ENCODE measurements at places on chromosomes 7 and 10.

GRCh38 chr10:63722537-63722936, 201.3 kb downstream of the REEP3 start:
- no peak for DNase-seq

DNA sequence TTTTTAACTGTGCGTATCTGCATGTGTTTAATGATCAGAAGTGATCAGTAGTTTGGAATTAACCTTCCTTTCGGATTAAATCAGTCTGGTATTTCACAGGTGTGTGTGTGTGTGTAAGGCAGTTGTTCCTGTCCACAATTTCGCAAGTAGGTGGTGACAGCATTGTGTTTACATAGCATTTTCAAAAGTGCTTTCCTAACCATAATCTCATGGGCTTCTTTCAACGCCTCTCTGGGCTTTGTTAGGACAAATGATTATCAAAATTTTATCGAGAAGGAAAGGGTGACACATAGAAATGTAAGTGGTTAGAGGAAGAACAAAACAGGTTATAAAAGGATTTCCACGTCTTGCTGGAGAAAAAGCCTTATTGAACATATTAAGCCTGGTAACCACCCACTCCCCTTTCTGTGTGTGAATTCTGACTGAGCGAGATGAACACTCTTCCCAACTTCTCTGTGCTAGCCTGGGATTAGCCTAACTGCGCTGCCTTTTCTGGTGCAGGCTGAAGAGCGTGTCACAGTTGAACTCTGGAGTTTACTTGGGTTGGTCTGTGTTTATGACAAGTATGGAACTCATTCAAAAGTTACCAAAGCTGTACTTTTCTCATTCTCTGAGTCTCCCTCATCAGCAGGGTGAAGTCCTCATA, 292.3 kb upstream of the PITRM1 start:
- no peak for DNase-seq

DNA sequence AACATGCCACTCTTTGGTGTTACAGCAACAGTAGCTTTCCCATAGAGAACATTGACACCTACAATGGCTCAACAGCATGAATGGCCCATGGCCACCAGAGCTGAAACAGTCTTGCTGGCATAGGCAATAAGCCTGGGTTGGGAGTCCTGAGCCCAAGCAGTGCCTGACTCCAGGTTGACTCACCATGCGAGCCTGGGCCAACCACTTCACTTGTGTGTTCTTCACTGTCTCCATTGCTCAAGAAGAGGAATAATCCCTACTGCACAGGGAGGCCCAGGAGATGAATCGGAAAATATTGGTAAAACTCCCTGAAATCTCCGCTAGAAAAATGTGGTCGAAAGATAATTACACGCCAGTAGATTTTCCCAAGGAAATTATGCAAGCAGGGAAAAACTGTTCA, 89.2 kb upstream of the INHBA start:
- no peak for DNase-seq

DNA sequence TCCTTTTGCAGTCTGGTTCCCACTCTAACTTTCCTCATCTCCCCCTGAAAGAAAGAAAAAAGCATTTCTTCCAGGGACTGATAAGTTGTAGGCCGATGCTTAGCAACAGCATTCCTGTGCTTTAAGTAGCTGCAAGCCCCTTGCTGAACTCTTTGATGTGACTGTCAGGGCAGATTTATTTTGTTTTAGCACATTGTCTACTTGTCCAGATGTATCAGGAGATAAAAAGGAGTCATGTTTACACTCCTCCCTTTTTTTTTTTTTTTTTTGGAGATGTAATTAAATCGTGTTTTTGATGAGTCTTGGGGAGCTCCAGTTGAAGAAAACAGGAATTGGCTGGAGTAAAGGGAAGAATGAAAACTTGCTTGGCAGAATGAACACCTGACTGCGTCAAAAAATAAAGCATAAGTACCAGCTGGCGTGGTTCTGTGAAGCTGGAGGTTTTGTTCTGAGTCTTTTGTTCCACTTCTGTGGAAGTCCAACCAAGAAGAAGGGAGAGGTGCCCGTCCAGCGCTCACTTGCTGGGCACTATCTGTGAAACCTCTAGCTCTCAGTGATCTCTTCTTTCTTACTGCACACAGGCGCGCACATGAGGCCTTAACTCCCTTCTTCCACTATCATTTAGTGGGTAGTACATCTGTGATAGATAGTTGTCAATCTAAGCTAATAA, 871.7 kb downstream of the LRMDA start:
- DNase-seq: no peak

DNA sequence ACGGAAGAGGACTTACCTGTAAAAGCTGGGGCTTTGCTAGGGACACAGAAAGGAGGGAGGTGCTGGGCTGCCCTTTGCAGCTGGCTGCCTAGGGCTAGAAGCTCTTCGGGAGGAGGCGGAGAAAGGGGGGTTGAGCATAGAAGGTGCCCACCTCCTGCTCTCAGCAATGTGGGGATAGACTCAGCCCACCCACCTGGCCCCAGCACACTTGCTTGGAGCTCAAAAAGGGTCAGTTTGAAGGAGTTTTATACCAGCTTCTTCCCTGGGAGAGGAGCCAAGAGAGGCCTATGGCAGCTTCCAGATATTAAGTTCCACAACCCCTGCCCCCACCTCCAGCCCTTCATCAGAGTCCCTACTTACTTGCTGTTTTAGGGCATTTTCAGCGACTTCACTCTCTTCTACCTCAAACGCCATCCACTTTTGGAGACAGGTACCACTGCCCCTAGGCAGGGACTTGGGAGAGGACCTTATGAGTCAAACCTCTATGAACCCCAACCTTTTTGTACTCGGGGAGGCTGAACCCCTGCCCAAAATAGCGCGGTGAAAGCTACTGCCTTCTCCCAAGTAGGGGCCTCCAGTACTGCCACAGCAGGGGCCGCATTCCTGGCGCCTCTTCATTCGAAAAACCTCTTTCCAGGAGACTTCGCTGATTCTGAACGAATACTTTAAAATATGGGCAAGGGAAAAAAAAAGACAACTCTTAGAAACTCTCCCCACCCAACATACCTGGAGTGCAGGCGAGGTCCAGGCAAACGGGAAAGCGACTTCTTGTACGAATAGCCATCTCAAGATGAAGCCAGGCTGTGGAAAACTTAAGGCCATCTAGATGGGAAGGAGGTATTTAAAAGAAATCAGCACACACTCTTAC, 1.2 kb upstream of the EVX1 start:
- no peak for DNase-seq

DNA sequence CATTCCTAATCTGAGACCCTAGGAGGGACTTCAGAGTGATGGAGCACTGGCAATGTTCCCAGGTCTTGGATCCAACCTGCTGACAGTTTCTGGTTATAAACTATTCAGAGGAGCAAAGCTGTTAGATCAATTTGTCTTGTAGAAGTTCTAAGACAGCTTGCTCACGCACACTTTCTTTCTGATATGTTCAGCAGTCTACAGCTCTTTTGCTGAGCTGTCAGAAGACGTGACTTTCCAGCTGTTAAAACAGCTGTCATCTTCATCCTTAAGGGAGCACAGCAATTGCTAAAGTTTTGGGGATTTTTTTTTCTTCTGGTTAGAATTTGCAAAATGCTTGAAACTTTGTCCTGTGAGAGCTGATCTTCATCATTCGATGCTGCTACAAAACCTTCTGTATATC, 823.1 kb downstream of the SORCS1 start:
- no peak for DNase-seq

GRCh38 chr7:145219461-145219860, 383.6 kb upstream of the TPK1 start:
- DNase-seq: no peak

DNA sequence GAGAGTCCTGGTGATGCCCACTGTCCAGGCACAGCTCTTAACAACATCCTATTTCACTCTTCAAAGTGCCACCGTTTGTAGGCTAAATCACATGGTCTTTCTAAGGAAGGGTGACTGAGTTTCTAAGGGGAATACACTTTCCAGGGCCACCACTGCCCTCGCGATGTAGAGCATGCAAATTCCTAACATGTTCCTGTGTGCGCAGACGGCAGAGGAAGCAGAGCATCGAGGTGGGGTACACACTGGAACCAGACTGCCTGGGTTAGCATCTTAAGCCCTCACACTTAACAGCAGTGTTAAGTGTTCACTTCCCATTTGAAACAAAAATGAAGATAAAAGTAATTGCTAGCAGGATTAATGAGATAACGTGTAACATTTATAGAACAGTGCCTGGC, 3.0 kb downstream of the VOPP1 start:
- DNase-seq: no peak

DNA sequence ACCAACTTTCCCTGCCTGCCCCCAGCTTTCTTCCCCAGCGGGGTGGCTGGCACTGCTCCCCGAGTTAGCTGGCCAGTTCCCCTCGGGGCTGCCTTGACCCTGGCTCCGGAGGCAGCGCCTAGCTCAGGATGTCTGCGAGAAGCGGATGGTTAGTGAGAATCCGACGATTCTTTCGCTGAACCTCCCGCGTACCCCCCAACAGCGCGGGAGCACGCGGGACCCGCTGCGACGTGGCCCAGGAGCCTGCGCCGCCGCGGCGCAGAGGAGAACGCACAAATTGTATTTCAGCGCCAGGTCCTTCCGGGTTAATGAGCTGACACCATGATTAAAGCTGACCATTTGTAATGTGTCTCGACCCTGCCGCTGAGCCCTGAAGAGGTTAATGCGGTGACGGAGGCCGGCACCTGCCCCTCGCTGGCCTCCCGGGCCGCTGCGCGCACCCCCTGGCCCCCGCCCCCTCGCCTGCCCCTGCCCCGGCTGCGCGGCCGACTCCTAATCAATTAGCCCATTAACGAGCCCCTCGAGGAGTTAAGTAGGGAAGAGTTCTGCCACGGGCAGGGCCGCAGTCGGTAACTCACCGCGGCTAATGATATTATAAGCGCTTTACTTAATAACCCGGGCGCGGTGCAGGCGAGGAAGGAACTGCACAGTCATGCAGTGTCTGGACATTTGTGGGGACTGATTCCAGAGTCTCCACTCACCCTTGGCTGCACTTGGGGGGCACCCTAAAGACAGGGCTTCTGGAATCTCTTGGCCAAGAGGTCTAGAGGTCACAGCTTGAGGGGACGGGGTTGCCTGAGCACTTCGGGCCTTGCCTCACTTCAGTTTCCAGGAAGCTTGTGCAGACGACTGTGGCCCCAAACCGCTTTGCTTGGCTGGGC, 1.7 kb upstream of the HMX2 start:
- DNase-seq: no peak

DNA sequence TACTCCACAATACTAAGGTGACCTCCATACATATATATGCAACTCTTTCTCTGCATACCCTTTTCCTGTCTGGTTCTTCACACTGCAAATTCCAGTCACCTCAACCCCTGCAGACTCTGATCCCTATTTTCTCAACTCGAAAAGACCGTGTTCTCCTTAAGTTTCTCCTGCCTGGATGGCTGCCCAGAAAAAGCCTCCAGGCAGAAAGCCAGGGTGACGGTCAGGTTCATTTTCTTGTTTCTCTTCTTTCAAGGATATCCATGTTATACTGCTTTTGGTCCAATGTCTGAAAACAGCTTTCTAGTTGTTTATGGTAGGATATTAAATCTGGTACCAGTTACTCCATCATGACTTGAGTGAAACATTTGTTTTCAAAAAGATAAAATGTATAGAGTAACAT, 267.8 kb upstream of the MYO3A start:
- no peak for DNase-seq

DNA sequence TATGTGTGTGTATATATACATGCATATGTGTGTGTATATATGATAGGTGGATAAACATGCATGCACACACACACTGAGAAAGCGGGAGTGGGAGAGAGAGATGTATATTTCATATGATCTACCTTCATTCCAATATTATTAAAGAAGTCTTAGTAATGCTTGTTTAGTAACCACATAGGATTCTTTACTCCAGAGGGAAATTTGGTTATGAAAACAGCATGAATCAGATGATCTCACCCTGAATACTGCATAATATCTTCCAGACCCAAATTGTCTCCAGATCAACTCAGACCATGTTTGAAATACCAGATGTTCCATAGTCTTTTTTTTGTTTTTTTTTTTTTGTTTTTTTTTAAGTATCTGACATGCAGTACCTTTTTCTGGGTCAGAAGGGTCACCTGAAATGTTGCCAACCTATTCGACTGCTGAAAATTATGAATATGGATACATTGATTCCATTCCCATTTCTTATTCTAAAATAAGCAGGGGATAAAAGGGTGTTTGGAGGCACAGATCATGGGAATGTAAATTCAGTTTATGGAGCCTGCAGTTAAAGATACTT, 17.4 kb downstream of the TES start:
- no peak for DNase-seq

DNA sequence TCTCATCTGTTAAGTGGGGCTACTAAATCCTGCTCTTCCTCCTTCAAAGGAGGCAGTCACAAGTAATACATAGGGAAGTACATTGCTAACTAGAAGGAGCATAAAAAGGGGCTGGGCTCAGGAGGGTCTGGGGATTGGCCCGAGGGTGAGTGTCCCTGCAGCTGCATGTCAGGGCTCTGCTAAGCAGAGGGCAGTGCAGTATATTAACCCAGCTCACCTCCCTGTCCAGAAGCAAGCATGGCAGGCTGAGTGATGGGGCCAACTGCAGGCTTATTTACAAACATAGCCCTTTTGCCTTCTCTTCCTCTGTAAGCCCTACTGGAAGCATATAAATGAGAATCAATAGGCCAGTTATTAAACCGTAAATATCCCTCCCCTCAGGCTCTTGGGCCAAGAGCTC, 143.2 kb upstream of the PCBD1 start:
- no peak for DNase-seq
